Naive B cell (primary cell): ENCODE measurements at places on chromosomes 2 and 18.

GRCh38 chr2:103161456-103162289, 399.8 kb downstream of the TMEM182 start:
- DNase-seq = no peak

GRCh38 chr2:68946117-68946516, 6.6 kb downstream of the GKN2 start:
- no peak for DNase-seq

DNA sequence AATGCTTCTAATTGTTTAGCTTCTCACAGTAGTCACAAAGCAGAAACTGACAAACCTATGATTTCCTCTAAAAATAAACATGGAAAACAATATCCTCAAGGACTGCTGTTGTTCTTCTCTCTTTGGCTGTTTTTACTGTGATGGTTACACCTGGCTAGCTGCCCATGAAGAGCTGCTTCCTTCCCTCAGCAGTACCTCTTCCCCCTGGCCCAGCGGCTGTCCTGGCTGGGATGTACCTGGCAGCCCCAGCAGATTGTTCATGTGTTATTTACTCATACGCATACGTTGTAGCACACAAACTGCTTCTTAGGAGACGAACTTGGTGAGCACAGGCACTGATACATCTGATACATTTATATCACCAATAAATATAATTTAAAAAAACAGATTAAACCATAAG, 27.4 kb downstream of the NEMP2 start:
- no peak for DNase-seq

GRCh38 chr2:206011795-206012194, 74.2 kb downstream of the INO80D start:
- DNase-seq = no peak

DNA sequence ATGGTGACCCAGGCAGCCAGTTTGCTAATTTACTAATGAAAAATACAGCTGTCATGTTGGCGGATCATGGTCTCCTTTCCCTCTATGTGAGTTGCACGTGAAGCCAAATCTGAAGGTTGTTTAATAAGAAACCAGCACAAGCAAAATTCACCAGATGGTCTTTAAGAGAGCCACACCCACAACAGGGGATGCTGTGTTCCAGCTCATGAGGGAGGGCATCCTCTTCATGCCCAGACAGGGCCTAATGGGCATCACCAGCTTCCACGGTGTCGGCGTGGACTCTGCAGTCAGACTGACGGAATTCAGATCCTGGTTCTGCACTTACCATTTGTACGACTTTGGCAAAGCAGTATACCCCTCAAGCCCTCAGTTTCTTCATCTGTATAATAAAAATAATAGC, 39.9 kb downstream of the TMEM247 start:
- DNase-seq = no peak
